ENCODE measurements at places on chromosomes 12 and 14.
A peak's percentile ranks its signal among the peaks of the same experiment; 100 is the strongest.

GRCh38 chr14:99929601-99930000 is 135.6 kb upstream of the EVL start:
- DNase-seq: no peak

GRCh38 chr12:53736592-53736991 is 9.3 kb upstream of the CALCOCO1 start:
- DNase-seq: no peak

DNA sequence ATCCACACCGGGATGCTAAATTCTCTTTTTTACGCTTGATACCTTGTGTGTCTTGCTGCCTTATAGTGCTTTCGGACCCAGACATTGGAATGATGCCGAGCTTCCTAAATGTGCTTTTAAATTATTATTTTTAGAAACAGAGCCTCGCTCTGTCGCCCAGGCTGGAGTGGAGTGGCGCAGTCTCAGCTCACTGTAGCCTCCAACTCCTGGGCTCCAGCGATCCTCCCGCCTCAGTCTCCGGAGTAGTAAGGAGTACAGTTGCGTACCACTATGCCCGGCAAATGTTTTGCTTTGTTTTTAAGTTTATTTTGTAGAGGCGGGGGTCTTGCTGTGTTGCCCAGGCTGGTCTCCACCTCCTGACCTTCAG is 489 bp upstream of the EML5 start:
- DNase-seq: peak; percentile 51

- DNase-seq: peak; percentile 90
These were observed 44.8 kb upstream of the GZMB start for GRCh38 chr14:24678801-24679247.

Measured in testis (tissue), 5 donors.